ENCODE measurements at places on chromosomes 3 and 15.

GRCh38 chr15:31273258-31273941, 53.2 kb upstream of the KLF13 start:
- no peak for DNase-seq

DNA sequence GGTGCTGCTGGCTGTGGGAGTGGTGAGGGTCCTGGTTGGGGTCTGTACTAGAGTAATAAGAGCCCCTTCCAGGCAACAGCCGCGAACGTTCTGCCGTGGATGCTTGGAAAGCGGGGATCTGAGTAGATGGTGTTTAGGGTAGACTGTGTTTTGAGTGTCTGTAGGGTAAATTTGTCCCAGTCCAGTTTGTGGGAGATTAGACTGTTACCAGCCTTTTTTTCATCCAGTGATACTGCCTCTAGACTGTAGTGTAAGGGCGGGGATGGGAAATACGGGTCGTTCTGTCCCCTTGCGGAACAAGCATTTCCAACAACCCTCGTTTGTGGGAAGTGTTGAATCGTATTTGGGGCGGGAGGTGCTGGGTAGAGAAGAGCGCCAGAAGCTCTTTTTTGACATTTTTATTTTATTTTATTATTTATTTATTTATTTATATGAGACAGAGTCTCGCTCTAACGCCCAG, 424 bp downstream of the HAUS2 start:
- no peak for DNase-seq

GRCh38 chr3:54374214-54374852, 252.0 kb downstream of the CACNA2D3 start:
- DNase-seq: no peak

GRCh38 chr3:89261673-89262072, 154.3 kb downstream of the EPHA3 start:
- DNase-seq: no peak

- DNase-seq: no peak
Measured at GRCh38 chr15:67836134-67836455, 3.8 kb downstream of the RNU6-1 start.

- DNase-seq: no peak
Measured at GRCh38 chr15:41648097-41648496, 12.1 kb upstream of the MGA start.

DNA sequence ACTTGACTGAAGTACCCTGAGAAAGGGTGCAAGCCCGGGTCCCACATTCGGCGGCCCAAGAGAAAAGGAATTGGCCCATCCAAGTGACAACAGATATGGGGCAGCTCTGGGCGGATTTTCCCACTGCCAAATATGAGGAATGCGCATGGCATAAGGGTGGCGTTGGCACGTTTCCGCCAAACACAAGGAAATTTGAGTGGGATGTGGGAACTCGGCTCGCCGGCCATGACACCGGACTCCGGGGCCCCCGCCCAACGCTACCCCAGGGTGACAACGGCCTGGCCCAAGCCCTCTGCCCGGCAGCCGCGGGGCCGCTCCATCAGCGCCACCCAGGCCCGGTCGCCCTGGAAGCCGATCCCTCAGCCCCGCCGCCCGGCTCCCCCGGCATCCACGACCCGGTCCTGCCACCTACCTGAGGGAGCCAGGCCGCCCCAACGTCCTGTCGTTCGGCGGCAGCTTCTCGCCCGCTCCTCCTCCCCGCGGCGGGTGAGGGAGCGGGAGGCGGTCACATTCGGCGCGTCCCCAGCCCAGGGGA, 449 bp downstream of the RAF1 start:
- no peak for DNase-seq

GRCh38 chr3:64303401-64303800, 78.1 kb upstream of the PRICKLE2 start:
- DNase-seq: no peak

GRCh38 chr3:36525115-36525801, 145.0 kb downstream of the STAC start:
- no peak for DNase-seq

DNA sequence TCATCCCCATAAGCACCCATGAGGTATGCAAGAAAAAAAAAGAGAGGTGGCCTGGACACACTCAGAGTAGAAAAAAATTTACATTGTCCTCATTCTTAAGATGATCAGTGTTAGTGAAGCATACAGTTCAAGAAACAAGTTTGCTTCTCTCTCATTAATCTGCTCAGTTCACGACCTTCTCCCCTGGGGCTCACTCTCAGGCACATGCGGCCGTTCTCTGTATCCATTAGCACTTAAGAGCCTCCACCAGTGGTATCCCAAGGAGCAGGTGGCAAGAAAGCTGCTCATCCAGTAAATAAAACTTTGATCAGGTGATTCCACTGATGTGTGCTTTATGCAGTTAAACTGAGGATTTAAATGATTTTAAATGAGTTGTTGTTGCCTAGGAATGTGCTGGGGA, 57.4 kb downstream of the ARHGAP31 start:
- DNase-seq: no peak

GRCh38 chr3:16595778-16596177, 9.4 kb downstream of the DAZL start:
- DNase-seq: no peak

DNA sequence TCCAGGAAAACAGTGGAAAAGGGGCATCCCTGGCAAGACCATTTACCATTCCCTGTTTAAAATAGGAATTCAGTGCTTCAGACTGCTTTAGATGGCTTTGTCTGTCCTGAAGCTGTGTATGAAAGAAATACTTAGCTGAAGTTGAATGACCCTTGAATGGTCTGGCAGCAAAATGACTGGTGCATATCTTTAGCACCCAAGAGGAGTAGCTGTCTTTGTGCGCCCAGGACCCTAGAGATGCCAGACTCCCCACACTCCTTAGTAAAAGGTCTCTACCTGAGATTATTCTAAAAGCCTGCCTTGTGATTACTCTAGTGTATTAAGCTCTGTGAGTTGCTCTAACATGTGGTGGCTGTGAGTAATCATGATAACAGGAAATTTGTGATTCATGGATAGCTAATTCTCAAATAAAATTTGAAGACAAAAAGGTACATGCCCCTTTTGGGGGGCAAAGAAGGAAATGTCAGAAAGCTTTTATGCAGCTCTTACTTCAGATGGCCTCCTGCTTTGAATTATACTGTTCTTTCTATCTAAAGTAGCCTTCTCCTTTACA, 3.2 kb downstream of the MAPKBP1 start:
- no peak for DNase-seq

DNA sequence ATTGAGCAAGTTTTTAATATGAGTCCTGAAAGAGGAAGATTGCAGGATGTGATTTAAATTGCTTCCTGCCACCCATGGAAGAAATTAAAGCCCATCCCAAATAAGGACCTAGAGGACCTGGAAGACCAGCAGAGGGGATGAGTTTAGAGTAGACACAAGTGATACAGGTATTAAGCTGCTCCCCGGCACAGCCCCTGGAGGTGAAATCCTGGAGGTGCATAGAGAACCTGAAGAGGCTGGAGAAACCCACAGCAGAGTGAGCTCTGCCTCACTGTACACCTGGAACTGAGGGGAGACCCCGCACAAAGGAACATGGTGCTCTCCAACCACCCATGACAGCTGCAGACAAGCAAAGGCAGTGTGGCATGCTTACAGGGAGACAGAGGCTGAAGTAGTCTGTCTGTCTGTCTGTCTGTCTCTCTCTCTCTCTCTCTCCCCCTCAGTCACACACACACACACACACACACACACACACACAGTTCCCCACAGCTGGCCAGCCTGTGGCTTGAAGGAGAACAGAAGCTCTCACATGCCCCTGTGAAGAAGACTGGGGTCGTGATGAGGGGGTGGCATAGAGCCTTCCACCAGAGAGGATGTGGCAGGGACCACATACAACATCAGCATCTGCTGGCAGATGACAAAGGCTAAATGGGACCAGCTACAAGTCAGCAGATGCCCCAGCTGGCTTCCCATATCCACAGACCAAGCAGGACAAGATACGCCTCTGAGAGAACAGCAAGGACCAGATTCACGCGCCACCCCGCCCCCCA, 38.1 kb downstream of the FSIP1 start:
- DNase-seq: no peak

- no peak for DNase-seq
Measured at GRCh38 chr3:99927671-99928457, 110.2 kb downstream of the CMSS1 start.

DNA sequence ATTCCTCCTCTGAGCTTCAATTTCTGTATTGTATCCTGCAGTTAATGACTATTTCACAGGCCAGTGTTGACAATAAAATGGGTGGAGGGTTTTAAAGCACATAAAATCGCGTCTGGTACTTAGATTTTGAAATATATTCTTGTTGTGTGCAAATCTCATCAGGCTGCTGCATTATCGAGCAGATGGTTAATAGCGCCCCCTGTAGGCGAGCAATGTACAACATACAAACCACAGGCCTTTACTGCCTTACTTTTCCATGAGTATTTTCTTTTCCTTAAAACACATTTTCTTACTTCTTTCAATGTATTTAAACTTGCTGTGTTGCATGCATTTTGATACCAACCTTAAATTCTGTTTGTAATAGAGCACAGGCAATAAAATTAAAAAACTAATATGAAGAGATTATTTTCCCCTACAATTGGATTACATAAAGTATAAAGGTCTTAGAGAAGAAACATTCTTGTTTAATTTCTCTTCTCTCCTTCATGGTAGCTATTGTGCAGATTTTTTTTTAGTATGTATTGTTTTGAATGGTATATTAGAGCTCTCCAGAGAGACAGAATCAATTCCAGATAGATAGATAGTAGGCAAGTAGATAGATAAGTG, 608.4 kb downstream of the CADM2 start:
- no peak for DNase-seq

- no peak for DNase-seq
Measured at GRCh38 chr3:142819179-142819578, 69.7 kb downstream of the PCOLCE2 start.

GRCh38 chr3:187694801-187695200, 7.6 kb downstream of the RTP2 start:
- no peak for DNase-seq

DNA sequence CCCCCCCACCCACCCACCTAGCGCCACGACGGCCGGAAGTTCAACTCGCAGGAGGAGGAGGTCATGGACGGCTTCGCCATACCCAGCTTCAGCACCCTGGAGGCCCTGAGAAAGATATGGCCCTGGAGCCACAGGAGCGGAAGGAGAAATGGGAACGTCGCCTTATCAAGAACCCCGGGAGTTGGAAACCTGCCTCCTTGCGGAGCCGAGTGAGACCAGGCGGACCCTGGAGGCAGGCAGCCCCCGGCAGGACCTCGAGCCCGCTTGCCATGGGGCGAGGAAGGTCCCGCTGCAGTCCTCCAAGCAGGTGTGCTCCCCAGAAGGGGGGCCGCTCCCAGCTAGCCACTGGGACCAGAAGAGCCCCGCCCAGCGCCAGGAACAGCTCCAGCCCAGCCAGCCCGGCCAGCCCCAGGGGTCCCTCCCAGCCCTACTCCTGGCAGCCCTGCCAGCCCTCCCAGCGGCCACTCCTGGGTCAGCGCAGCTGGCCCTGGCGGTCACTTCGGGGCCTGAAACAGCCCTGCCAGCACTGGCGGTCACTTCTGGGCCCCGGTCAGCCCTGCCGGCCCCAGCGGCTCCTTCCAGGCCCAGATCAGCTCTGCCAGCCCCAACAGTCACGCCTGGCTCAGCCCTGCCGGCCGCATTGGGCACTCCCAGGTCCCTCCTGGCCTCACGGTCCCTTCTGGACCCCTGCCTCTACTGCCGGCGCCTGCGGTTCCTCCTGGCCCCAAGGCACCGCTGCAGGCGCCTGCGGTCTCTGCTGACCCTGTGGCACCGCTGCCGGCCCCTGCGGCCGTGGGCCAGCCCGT, 10.3 kb upstream of the ROPN1B start:
- DNase-seq: no peak

DNA sequence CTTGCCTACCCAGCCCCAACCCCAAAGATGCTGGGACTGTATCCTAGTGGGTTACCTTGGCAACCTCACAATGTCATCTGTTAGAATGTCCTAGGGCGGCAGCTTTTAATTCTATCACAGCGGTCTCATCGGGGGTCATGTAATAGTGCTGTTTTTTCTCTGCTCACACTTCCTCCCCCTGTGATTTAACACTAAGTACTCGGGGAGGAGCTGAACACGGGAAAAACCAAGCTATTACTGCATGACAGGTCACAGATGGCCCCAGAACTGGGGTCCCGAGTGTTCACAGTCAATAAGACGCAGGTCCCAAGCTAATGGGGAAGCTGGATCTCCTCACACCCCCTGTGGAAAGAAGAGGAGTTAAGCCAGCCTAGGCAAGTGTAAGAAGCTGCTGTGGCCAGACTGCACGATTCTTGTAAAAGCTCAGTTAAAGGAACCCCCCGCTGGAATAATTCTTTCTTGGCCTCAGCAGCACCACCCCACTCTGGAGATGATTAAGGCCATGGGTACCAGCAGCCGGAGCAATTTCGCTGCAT, 2.5 kb upstream of the RFTN1 start:
- DNase-seq: no peak

- no peak for DNase-seq
Measured at GRCh38 chr3:11551036-11551435, 92.7 kb downstream of the VGLL4 start.

DNA sequence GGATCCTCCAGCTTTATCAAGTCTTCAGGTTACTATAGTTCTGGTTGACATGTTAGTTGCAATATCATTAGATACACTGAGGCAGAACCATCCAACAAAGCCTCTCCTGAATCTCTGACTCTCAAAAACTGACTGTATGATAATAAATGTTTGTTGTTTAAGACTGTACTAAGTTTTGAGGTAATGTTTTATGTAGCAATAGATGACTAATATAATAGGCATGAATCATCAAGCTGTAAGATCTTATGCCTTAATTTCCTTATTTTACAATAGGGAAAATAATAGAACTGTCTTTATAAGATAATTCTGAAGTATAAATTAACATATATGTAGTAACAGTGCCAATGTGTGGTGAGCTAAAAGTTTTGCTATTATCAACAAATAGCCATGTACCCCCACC, 88.9 kb upstream of the TBC1D5 start:
- no peak for DNase-seq

- no peak for DNase-seq
Measured at GRCh38 chr15:25790000-25790660, 73.0 kb downstream of the ATP10A start.

- no peak for DNase-seq
Measured at GRCh38 chr15:59936741-59937140, 67.4 kb upstream of the FOXB1 start.

GRCh38 chr3:127800508-127800907, 21.8 kb downstream of the MGLL start:
- no peak for DNase-seq

GRCh38 chr15:69540622-69541021, 88.0 kb downstream of the RPLP1 start:
- DNase-seq: no peak

DNA sequence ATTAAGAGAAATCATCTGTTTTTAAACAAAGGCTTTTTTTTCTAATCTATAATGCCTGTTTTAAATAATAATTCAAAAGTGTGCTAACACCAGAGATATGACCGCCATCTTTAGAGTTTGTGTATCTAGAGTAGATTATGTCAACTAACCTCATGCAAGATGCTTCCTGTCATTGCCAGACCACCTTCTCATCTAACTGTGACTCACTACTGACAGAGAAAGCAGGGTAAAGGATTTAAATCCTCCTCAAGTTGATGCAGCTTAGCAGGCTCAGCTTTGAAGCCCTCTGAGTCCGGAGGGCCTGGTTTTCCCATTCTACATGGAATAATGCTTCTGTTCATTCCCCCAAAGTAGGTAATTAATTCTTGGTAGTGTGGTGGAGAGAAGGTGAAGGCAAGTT, 108.5 kb downstream of the ECT2 start:
- no peak for DNase-seq
